ENCODE measurements at places on chromosomes 3 and 15.

GRCh38 chr3:196633555-196634151 lies 5.8 kb upstream of the NRROS start:
- DNase-seq, result no peak

DNA sequence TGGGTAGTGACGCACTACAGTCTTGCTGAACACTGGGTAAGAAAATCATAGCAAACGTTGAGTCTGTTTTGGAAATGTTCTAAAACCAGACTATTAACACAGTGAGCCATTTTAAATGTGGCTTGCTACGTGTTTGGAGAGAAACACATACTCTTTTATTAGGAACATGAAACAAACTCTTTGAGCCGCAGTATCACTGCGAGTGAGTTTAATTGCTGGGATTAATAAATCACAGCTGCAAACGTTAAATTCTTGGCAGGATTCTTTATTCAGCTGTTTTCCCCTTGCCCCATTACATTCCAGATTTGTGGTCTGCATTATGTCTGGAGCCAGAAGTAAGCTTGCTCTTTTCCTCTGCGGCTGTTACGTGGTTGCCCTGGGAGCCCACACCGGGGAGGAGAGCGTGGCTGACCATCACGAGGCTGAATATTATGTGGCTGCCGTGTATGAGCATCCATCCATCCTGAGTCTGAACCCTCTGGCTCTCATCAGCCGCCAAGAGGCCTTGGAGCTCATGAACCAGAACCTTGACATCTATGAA lies 33.6 kb downstream of the BTD start:
- DNase-seq, result no peak

GRCh38 chr3:113404637-113405036 lies 36.7 kb downstream of the CFAP44 start:
- DNase-seq, result no peak

- DNase-seq, result no peak
These were observed 45.2 kb downstream of the ZNF710 start for GRCh38 chr15:90046289-90046688.

GRCh38 chr3:38100498-38100897 lies 36.4 kb downstream of the ACAA1 start:
- DNase-seq, result no peak

GRCh38 chr3:122092460-122093165 lies 37.5 kb downstream of the CD86 start:
- no peak for DNase-seq

GRCh38 chr3:125238759-125239158 lies 26.2 kb upstream of the SLC12A8 start:
- no peak for DNase-seq

DNA sequence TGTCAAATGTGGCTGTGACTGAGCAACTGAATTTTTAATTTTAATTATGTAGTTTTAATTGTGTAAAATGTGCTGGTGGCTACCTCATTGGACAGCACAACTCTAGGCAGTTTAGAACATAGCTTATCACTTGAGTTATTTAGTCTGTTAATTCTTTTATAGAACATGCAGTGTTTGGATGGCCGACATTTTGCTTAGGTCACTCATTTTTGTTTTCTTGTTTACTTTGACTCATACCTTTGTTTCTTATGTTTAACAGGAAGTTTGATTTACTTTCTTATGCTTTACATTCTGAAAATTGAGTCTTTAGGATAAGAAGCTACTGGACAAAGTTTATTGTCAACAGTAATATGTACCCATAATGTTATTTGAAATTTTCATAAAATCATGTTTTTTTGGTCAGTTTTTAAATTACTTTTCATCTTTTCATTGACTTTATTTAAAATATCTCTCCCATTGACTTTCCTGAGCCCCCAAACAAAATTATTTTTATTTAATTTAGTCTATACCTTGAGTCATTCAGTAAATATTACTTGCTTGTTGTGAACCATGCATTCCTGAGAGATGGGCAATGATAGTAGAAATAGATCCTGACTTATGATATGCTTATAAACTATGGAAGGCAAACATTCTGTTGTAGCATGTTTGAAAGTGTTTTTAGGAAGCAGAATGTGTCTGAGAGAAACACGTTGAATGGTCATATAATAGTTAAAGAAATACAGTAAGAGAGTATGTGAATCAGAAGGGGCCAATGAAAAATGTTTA lies 60.6 kb downstream of the TCF12 start:
- no peak for DNase-seq

GRCh38 chr15:52139599-52140462 lies 27.3 kb upstream of the BCL2L10 start:
- DNase-seq, result peak; percentile 44

GRCh38 chr3:128619146-128619890 lies 31.3 kb downstream of the RPN1 start:
- no peak for DNase-seq

GRCh38 chr3:5305684-5305989 lies 118.1 kb downstream of the EDEM1 start:
- no peak for DNase-seq

GRCh38 chr3:170350515-170351413 lies 6.8 kb upstream of the SKIL start:
- no peak for DNase-seq

GRCh38 chr3:16026753-16027152 lies 147.7 kb upstream of the GALNT15 start:
- no peak for DNase-seq

- DNase-seq, result no peak
These were observed 520.4 kb downstream of the FOXP1 start for GRCh38 chr3:71062952-71063772.

DNA sequence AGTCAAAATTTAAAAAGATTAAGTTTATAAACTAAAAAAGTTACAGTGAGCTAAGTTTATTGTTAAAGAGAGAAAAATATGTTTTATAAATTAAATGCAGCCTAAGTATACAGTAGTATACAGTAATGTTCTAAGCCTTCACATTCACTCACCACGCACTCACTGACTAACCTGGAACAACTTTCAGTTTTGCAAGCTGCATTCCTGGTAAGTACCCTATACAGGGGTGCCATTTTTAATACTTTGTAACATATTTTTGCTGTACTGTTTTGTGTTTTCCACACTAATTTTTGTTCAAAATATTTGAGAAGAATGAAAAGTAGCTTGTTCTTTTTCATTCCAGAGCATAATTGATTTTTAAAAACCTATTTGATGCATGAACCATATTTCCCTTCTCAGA lies 524.9 kb downstream of the RBMS3 start:
- DNase-seq, result no peak

GRCh38 chr15:71111950-71112349 lies 3.3 kb upstream of the THSD4 start:
- no peak for DNase-seq

DNA sequence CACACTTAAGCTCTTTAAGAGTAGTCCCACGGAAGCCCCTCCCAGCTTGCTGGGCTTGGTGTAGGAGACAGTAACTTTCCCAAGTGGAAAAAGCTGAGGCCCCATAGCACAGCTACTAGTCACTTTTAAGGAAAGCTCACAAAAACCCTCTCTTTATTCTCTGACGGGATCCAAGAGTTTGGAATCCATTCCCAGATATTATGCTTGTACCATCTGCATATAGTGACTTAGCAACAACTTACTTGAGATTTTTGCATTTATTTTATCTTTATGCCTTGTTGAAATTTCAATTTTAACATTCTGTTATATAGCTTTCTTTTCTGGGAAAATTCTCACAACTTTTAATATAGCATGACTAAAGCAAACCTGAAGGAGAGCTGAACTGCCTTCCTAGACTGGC lies 19.5 kb downstream of the GPR15 start:
- DNase-seq, result no peak

GRCh38 chr15:62561059-62561519 lies 396.0 kb upstream of the C2CD4B start:
- DNase-seq, result no peak

- DNase-seq, result no peak
These were observed 6.8 kb downstream of the RBM5 start for GRCh38 chr3:50095352-50095998.

DNA sequence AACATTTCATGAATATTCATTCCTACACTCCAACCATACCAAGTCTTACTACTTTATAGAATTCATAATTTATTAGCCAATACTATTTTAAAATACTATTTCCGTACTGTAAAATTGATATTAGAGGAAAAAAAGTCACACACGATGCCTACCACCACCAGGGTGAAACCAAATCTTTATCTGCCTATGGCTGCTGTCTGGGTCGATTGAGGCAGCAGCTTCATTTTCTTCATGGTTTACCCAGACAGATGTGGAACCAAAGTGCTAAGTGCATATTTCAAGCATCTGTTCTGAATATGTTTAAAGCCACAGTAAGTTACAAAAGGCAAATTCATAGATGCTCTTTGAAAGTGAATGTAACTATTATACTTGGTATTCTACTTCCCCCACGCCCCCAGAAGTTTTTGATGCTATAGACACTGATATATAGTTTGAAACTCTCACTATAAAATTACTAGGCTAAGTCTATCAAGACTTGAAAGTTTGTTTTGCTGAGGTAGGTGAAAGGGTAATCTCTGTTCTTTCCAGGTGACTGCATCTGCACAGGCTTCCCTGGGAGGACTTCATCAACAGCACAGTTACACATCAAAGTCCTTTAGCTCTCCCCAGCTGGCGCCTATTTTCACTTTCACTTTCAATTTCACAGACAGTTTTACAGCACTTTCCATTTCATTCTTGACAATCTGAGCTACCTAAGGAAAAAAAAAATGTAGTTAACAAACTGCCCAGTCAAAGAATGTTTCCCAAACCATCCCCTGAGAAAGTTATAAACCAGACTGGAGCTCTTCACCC lies 113.9 kb downstream of the POLQ start:
- peak; percentile 14 for DNase-seq

GRCh38 chr3:32469151-32469874 lies 33.3 kb downstream of the CMTM6 start:
- DNase-seq, result no peak

- DNase-seq, result no peak
These were observed 115.2 kb upstream of the KCNMB2 start for GRCh38 chr3:178421069-178421468.

DNA sequence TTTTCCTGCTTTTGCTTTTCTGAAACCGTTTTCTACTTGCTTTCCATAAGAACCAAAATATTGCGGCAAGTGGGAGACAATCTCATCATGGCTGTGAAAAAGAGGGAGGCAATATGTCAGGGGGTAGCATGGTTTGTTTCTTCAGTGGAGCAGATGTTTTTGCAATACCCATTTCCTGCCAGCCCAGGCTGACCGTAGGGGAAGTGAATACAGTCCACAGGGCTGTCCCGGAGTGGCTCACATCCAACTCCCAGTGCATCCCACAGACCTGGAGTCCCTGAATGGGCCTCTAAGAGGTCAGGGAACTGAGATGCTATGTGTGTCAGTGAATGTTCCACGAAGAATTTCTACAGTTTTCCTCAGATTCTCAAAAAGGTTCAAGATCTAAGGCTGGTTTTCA lies 69.6 kb downstream of the EPHB1 start:
- DNase-seq, result no peak

- DNase-seq, result no peak
These were observed 198.8 kb downstream of the DOCK3 start for GRCh38 chr3:50873376-50874157.

- no peak for DNase-seq
These were observed 148.5 kb upstream of the NAALADL2 start for GRCh38 chr3:174710612-174711011.

- no peak for DNase-seq
These were observed 2.3 kb downstream of the MEGF11 start for GRCh38 chr15:66251065-66251789.

- no peak for DNase-seq
These were observed 258.9 kb upstream of the CFAP20DC start for GRCh38 chr3:59308684-59309083.

DNA sequence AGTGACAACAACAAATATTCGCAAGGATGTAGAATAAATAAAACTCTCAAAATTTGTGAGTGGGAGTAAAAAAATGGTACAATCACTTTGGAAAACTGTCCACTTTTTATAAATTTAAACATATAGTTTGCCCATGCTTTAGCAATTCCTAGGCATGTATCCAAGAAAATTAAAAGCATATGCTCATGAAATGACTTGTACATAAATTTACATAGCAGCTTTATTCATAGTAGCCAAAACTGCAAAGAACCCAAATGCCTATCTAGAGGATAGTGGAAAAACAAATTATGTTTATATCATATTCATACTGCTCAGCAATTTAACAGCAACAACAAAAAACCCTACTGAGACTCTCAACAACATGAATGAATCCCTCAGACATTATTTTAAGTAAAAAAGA lies 363.6 kb upstream of the CCDC54 start:
- no peak for DNase-seq

GRCh38 chr3:25191673-25192072 lies 236.4 kb upstream of the RARB start:
- no peak for DNase-seq

GRCh38 chr15:78714890-78715289 lies 73.9 kb upstream of the CHRNB4 start:
- DNase-seq, result no peak

GRCh38 chr3:143697975-143698374 lies 150.3 kb downstream of the SLC9A9 start:
- DNase-seq, result no peak

- no peak for DNase-seq
These were observed 602.1 kb downstream of the MAGI1 start for GRCh38 chr3:65436580-65436979.

- no peak for DNase-seq
These were observed 100.0 kb upstream of the IGF1R start for GRCh38 chr15:98548139-98548971.

DNA sequence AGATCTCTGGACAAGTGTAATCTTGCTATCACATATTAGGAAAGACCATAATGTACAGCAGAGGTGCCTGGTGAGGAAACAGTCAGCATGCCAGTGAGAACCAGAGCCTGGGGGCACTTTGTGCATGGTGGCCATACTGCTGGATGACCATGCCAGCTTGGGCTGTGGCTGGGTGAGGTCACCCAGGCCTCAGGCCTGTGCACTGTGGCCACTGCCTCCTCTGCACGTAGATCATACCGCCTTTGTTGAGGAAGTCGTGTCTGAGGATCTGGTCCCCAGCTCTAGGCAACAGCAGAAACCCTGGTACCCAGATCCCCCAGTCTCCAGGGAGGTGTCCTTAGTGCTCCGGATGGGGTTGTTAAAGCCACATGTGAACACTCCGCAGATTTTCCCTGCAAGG lies 38.9 kb downstream of the ZNF710 start:
- DNase-seq, result no peak

DNA sequence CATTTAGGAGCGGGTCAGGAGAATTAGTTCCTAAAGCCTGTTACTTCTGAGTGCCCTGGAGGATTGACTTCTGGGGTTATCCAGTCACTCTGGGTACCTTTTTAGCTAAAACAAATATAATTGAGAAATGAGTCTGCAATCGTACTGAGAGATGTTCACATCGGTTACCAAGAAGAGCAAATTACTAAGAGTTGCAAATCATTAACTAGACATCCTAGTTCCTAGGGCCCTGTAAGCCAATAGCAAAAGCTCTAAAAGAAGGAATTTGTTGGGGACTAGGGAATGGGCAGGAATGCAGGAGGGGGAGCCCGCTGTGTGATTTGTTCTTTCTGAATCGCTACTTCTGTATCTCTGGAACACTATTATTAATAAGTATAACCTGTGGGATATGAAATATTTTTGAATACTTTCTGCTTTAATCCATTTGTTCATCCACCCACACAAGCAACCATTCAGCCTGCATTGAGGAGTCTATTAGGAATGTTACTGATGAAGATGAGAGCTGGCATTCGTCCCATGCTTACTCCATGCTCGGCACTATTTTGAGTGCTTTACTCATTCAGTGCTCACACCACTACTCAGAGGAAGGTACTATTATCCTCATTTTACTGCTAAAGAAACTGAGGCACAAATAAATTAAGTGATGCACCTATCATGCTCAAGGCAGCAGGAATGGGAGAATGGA lies 31.5 kb upstream of the KY start:
- no peak for DNase-seq

Measured in stimulated activated CD8-positive, alpha-beta memory T cell treated with anti-CD3 and anti-CD28 coated beads, Interleukin-7, amount 100 ng/mL, for 1 hour (primary cell).